Hypothalamus (tissue), 51 donors: ENCODE measurements at places on chromosomes 16 and 17.
A peak's percentile ranks its signal among the peaks of the same experiment; 100 is the strongest.

GRCh38 chr17:78585006-78585630 lies 7.9 kb upstream of the DNAH17 start:
- DNase-seq = no peak

DNA sequence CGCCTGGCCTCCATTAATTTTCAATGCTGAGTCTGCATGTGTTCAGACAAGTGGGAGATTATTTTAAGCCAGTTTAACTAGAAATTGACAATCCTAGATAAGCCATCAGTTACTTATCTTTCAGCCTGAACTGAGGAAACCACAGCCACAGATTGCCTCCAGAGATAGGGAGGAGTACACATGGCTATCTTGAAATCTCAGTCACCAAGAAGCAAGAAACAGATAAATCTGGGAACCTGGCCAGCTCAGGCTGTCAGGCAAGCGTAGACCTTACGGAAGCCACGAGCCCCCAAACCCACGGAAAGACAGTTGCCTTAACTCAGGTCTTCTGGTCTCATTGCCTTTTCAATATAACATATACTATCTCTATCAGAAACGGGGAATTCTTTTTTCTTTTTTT lies 2.0 kb upstream of the GLG1 start:
- DNase-seq = no peak

DNA sequence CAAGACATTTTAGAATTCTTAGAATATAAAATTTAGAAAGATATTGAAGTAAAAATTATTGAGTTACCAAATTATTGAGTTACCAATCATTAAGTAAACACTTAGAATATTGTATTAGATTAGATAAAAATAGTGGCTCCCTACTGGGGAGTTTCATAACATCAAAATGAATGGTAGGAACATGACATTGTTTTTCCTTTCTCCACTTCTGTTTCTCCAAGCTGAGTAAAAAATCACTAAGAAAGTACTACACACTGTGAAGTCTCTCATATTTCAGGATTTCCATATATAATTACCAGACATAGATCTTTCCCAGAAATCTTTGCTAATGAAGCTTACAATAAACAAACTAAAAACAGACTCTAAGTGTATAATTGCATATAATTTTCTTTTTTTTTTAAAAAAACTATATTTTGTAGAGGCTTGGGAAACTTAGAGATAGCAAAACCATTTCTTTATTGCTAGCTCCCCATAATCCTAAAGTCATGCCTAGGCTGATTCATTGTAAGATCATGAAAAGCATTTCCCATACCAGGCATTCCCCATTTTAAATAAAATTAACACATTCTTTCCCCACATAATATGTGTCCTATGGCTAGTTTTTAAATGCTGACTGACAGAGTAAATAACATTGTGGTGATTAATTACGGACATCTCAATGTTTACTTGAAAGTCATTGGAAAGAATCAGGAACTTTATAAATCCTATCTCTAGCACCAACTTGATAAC lies 1408.7 kb upstream of the GOT2 start:
- DNase-seq = no peak

DNA sequence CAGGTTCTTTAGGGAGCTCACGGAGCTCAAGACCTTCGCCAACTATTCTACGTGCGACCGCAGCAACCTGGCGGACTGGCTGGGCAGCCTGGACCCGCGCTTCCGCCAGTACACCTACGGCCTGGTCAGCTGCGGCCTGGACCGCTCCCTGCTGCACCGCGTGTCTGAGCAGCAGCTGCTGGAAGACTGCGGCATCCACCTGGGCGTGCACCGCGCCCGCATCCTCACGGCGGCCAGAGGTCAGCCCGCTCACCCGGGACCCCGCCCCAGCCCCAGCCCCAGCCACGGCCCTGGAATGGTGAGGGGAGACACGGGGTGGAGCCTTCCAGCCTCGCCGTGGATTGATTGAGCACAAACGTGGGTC lies 13.5 kb downstream of the SARM1 start:
- DNase-seq = no peak

GRCh38 chr17:12693640-12694039 lies 27.9 kb downstream of the MYOCD start:
- DNase-seq = no peak

DNA sequence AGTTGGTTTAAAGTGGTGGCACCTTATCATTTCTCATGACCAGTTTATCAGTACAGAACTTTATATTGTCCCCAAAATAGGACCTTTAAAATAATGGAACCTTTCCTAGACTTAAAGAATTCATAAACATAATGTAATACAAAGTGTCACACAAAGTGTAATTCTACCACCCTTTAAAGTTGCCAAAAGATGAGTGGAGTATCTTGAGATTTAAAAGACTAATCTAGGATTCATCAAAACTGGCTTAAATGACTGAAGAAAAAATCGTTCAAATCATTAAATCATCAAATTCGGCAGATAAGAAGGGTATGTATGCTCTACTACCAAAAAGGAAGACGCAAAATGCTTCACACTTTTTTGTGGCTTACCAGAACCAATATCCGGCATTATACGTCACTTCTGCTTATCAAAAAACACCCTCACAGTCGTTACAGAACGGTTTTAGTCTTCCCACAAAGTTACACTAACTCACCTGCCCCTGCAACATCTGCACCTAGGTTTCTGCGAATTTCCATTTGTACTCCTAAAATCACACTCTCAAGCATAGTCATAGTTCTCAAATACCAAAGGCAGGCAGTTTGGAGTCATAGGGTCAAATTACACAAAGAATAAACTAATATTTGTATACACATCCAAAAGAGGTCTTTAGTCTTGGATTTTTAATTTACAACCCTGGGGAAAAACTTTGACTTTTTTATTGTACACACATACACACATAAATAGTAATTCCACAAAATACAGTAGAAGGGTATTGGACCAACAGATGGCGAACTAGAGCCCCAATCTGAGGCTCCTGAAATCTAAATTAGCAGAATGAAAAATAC lies 1.4 kb upstream of the KANSL1 start:
- DNase-seq = no peak

DNA sequence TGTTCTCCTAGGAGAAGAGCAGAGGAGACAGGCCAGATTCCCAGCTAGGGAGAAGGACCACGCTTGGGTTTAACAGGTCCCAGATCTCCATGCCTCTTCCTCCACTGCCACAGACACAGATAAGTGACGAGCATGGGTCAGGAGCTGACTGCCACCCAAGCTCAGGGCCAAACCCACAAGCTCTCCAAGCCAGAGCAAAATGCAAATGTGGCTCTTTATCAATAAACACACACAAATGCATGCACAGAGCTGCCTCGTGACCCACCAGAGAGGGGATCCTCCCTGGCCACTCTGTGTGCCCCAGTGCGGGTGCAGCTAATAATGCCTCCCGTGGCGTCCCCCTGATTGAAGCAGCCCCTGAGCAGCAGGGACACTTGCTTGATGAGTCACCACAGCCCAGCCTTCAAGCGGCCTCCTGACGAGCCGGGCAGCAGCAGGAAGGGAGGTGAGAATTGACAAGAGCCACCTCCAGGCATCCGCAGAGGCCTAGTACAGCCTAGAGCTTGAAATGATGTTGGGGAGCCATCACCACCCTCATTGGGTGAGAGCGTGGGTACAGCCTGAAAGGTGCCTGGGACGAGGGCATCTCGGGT lies 143.9 kb downstream of the CCDC182 start:
- DNase-seq = no peak

- DNase-seq = no peak
Observed at GRCh38 chr16:72797621-72798020, 250.3 kb downstream of the ZFHX3 start.

- no peak for DNase-seq
Observed at GRCh38 chr17:9151091-9151490, 129.8 kb downstream of the NTN1 start.

GRCh38 chr17:73803964-73804435 lies 159.8 kb upstream of the SDK2 start:
- DNase-seq = no peak

DNA sequence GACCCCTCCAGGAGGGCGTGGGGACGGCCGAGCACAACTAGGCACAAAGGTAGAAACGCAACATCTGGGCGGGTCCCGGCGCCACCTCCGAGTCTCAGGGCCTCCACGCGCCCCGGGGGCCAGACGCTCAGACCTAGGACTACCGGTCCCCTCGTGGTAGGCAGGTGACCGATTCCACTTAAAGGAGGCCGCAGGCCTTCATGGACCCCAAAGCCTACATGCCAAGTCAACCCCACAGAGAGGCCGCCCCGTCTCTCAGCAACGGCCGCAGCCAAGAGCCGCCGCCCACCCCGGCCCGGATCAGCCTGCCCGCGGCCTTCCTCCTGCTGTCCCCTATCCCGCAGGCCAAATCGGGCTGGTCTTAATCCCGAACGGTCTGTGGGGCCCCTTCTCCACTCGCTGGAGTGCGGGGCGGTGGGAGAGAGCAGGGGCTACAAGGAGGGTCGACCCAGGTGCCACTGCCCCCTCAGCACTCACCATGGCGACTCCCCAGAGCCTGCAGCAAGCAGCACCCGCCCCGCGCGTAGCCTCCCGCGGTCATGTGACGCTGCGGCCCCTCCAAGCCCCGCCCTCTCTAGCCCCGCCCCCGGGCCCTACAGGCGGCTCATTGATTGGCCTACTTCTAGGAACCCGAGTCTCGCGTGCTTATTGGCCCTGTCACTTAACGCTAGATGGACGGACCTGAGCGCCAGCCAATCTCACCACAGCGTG lies at the start of gene VPS35:
Gene VPS35 (minus strand): TSS at position 525 of the 711 bp plus-strand sequence. CDS start 45 bp downstream, at position 480.
- peak; percentile 99 for DNase-seq

DNA sequence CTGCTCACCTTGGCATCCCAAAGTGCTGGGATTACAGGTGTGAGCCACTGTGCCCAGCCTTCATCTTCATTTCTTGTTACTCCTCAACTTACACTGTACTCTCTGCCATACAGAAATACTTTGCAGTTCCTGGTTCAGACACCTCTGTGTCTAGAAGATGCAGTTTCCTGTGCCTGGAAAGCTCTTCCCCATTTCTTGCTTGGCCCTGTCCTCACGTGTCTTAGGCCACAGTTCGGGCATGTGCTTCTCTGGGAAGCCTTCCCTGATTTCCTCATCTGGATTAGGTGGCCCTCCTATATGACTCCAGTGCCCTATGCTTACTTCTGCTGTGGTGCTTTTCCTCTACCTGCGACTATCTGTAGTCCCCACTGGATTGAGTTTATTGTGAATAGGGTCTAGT lies 26.5 kb upstream of the CDR2 start:
- no peak for DNase-seq

DNA sequence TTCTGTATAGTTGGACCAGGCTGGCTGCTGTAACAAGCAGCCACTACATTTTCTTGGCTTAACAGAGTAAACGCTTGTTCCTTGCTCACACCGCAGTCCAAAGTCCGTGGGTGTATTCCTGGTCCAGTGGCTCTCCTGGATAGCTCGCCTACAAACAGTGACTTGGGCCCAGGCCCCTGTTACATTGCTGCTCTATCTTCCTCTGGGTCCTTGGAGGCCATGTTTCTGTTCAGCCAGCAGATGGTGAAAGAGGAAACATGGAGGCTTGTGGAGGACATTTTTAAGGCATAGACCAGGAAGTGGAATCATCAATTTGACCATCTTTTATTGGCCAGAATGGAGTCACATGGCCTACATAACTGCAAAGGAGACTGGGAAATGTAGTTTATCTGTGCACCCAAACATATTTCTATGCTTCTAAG lies 55.1 kb downstream of the ATP2C2 start:
- no peak for DNase-seq

DNA sequence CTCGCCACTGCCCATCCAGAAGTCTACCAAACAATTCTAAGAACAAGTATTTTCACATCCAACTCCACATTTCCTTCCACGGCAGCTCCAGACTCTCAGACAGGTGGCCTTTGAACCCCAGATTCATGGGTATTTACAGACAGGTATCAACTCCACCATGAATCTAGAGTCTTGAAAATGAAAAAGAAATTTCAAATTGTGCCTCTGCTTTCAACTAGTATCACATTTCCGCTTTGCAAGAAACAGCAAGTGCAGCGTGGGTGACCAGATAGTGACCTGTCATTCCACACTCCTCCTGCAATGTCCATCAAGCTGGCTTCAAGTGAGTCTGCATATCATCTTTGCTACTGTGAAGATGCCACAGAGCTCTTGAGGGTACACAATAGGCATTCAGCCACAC lies 232.4 kb upstream of the RPL38 start:
- DNase-seq = no peak

GRCh38 chr17:31134576-31134975 lies 39.8 kb downstream of the NF1 start:
- no peak for DNase-seq

GRCh38 chr16:74825941-74826340 lies 51.3 kb upstream of the FA2H start:
- DNase-seq = no peak

- DNase-seq = no peak
Observed at GRCh38 chr17:32588135-32588534, 101.3 kb downstream of the CDK5R1 start.

DNA sequence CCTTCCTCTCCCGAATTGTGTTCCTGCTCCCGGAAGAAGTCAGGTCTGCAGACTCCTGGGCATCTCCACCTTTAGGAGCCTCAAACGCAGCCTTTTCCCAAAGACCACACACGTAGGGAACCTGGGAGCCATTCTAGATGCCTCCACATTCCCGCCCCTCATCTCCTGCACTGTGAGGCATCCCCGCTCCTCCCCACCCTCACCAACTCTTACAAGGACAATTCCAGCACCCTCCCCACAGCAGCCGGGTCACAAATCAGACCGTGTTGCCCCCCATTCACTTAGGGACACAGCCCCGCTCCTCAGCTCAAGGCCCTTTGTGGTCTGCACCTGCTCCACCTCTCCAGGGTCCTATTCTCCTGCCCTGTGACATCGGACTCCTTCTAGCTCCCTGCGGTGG lies 49.6 kb downstream of the ABR start:
- DNase-seq = no peak

- DNase-seq = no peak
Observed at GRCh38 chr16:75629132-75629531, 6.1 kb upstream of the ADAT1 start.

DNA sequence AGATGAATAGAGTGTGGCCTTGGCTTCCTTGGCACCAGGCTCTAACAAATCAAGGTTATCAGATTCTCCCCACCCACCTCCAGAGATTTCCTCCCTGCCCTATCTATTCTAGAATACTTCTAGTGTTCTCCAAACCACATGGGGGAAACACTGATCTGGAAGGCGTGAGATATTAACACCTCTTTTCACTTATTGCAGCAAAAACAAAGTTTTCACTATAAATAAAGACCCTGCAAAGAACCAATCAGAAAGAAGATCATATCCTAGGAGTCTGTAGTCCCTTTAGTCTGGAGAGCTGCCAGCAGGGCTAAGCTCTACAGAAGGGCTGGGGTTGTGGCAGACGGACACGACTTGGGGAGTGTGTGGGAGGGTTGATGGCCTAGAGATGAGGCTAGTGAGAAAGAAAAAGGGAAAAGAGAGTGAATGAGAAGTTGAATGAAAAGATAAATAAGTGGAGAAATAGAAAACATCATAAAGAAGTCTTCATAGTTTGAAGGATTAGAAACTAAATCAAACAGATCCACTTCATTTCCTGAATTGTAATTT lies 8.6 kb upstream of the SKAP1 start:
- no peak for DNase-seq

- DNase-seq = peak; percentile 17
Observed at GRCh38 chr17:81869221-81870130, 1.7 kb downstream of the ARHGDIA start.

DNA sequence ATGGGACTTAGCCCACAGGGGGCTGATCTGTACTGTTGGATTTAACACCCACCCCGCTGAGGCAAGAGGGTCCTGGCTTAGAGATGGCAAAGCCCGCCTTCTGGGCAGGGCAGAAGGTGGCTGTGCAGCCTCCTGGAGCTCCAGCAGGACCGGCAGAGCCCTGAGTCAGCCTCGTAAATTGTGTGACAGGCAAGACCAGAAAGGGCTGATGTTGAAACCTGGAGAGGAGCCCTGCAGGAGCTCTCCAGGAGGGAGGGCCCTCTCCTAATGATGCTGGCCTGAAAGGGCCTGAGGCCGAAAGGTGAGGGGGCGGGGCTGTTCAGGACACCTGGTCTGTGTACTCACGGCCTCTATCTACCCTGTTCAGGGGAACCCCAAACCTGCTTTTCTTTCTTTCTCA lies 22.5 kb upstream of the MYO15B start:
- DNase-seq = no peak
